ENCODE measurements at places on chromosomes 3 and 15. TPM values are rescaled to one million over a fixed set of nuclear protein-coding genes. Genes with fewer than 3 reads are reported as not detected.
A peak's percentile ranks its signal among the peaks of the same experiment; 100 is the strongest.

Gene TRPM1
- not detected for polyA plus RNA-seq

Gene CSPG5
- 0.07 TPM for polyA plus RNA-seq

Gene GOLGA6L7
- not detected for polyA plus RNA-seq

Gene SNX1
- 75.3 TPM for polyA plus RNA-seq

Gene TGM4
- 0.83 TPM for polyA plus RNA-seq

Gene TAGLN3
- 17.7 TPM for polyA plus RNA-seq

Gene ROBO2
- 0.16 TPM for polyA plus RNA-seq

GRCh38 chr15:52392008-52392687, 96.5 kb upstream of the MYO5C start:
- DNase-seq = peak; percentile 84

DNA sequence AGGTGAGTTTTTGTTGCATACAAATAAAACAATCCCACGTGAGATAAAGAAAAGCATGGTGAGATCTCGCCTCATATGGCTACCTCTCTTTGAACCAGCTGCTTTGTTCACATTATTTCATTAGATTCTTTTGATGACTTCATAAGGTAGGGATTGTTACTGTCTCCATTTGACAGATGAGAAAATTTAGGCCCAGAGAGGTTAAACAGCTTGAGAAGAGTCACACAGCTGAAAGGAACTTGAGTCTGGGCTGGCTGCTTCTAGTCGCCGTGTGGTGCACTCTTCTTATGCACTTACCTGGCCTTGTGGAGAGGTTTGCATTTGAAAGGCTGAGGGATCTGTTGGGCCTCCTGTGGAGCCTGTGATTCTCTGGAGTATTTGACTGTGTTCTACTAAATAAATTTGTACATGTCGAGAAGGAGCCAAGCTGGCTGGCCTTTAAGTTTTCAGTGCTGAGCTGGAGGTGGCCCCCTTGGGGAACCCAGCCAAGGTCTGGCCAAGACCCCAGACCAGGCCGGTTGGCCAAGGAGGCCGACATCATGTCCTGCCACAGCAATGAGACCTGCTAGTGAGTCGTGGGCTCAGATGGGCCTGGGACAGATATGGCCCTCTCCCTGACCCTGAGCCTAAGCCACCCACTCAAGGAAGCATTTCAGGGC, 125.1 kb downstream of the SMAD6 start:
- no peak for DNase-seq

- no peak for DNase-seq
Measured at GRCh38 chr15:38631119-38632075, 66.8 kb upstream of the RASGRP1 start.

GRCh38 chr3:126130081-126130855, 46.3 kb upstream of the SLC41A3 start:
- no peak for DNase-seq

DNA sequence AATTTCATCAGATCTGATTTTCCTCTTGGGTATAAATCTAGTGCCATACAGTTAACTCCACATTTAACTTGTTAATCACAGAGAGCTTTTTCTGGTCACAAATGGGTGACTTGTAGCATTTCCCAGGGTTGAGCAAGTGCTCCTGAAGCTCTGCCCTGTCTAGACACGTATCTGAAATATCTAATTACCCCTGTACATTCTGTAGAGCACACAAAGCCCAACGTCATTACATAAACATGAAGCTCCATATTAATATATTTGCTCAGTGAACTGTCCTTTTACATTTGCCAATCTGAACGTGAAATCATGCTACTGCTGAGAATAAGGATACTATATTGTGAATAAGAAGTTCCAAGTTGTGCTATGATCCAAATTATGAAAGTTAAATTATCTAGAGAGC, 49.0 kb downstream of the THBS1 start:
- DNase-seq = peak; percentile 88

DNA sequence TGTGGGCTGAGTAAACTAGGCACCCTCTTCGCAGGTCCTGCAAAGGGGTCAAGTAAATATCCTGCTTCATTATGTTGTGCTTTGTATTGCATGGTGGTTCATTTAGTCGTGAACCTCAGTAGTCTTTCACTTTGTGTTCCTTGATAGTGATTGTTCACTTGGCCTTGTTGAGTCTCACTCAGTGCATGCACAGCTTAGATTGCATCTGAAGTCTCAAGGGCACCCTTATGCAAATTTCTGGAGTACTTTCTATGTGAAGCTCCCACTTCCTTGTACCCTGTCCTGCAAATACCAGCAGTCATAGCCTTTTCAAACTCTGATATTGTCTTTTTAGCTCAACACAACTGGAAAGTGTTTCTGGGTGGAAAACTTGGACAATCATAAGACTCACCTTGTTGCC, 519.2 kb downstream of the NAALADL2 start:
- no peak for DNase-seq

GRCh38 chr3:123684209-123684608, 99.4 kb upstream of the HACD2 start:
- no peak for DNase-seq

DNA sequence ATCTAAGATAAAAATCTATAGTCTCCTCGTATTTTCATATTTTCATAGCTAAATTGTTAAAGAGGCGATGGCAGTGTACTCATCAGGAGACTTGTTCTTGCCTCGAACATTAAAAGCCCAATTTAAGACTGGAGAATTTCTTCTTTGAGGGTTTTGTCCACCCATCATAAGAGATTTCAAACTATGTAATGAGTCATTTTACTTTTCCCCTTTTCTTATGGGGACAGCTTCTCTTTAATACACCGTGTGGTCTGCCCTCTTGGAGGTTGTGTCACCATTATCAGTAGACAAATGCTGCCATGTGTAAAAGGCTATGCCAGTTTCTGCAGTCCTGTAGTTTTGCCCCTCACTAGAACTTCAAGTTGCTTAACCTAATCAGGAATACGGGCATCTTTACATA, 16.9 kb downstream of the TGFBR2 start:
- DNase-seq = no peak

Data from foreskin keratinocyte (primary cell).